WTC11 (cell line): ENCODE measurements at places on chromosomes 3 and 15.

DNA sequence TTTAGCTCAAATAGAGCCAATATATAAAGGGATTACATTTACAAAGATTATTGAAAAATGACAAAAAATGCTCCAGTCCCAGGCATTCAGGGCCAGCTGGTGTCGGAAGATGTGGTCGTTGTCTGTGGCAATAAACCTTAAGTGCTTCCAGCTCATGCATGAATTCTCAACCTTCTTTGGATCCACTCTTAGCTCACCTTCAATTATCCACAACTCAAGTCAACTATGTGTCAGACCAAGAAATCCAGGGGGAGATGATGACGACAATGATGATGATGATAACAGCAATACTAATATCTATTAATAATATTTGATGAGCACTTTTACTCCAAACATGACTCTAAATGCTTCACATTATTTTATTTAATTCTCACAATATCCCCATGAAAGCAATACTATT, 53.6 kb upstream of the PXYLP1 start:
- DNase-seq = no peak

DNA sequence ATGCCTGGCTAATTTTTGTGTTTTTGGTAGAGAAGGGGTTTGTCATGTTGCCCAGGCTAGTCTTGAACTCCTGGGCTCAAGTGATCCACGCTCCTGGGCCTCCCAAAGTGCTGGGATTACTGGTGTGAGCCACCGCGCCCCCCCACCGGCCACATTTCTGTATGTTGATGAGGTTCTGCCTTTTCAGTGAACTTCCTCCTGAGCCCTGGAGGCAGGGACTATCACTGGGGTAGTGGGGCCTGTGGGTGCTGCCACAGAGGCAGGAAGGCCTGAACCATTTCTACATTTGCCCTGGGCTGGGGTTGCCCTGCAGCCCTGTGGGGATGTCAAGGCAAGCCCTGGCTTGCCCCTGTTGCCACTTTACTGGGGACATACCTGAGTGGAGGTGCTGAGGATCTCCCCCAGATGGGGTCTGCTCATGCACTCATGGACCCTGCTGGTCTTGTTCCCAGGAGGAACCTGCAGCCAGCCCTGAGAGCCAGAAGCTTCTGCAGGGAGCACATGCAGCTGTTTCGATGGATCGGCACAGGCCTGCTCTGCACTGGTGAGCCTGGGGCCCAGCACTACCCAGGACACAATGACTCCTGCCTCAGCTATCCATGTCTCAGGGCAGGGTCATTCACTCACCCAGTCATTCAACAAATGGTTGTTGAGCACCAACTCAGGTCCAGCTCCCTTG, 5.7 kb downstream of the SLC28A1 start:
- DNase-seq = no peak

DNA sequence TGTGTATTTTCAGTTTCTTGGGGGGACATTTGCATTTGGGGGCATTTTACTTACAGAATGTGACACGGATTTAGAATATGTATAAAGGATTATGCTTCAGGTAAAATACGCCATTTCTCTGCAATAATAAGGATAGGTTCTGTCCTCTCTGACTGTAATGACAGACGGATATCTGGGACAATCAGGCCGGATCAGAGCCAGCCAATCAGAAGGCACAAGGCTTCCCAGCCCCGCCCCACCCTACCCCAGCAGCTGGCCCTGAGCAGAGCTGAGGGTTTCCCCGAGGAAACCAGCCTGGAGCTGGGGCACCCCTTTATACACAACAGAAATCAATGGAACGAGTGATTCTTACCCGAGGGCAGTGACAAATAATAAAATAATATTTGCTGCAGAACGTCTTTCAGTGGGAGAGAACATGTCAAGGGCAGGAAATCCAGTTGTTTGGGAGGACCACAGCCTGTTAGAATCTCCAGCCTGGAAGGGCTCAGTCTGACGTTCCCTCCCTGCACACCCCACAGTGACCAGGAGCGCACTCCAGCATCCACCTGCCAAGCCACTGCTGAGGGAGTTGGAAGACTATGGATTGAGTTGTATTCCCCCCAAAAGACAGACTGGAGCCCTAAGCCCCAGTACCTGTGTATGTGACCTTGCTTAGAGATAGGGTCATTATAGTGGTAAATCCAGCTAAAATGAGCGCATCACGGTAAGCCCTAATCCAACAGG, 30.3 kb upstream of the SEC13 start:
- DNase-seq = peak; percentile 36

DNA sequence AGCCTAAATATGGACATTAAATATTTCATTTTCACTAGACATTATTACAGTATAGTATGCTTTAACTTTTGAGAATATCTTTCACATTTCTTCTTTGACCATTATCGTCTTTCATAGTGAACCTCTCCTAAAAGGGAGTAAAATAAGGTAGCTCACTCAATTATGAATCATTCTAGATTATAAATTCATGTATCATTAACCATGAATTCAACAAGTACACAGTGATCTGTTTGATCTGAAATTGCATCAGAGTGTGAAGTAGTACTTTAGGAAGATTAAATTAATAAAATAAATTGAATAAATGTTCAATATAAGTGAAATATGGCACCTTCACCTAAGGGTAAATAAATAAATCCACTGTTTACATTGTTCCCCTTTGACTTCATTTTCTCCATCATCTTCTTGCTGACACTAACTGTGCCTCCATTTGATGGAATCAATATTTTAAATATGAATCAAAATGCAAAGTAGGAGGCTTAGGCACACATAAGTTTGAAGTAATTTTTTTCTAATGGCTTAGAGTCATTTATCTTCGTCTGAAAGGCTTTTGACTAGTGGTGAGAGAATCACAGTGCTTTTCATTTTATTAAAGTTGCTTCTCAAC, 174.1 kb upstream of the MDFIC2 start:
- DNase-seq = no peak

- no peak for DNase-seq
These were observed 203.3 kb upstream of the LMCD1 start for GRCh38 chr3:8298021-8298954.

GRCh38 chr3:111972891-111973290, 5.9 kb upstream of the ABHD10 start:
- no peak for DNase-seq

DNA sequence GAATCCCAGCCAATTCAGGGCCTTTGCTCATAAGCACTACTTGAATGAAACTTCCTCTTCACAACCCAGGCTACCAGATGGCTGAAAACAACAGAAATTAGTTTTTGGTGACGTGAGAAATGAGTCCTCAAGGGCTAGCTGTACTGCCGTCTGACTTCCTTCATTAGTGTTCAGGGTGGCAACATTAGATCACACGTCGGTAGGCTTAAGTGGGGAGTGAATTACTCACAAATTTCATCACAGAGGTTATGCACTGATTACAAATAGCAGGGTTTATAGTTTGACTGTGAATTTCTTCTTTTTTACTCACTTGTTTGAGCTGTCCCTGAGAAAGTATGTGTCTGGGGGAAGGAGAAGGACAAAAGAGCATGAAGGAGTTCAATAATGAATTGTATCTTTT, 397.2 kb downstream of the GAP43 start:
- DNase-seq = no peak

DNA sequence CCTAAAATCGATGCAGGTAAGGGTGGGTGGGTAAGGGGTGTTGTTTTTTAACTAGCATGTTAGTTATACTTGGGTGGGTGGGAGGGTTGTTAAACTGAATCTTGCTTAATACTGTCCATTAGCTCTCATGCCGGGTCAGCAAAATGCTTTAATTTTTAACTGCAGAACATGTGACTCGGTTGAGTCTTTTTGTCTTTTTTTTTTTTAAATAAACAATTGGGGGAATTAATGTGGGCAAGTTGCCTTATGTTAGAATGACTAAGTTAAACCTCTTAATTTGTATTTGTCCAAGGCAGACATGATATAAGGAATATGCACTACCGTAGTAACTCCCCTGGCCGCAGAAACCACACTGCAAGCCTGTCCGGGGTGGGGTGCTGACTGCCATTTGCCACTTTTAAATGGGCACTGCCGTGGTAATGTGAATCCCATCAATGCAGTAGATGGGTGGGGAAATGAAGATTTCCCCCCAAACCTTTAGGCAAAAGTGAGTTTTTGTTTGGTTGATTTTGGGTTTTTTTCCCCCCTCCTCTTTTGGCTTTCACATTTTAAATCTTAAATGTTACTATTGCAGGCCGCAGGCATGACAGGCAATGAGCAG, 54.3 kb upstream of the CCR4 start:
- DNase-seq = no peak

- no peak for DNase-seq
These were observed 99.4 kb downstream of the DHX36 start for GRCh38 chr3:154224866-154225265.

DNA sequence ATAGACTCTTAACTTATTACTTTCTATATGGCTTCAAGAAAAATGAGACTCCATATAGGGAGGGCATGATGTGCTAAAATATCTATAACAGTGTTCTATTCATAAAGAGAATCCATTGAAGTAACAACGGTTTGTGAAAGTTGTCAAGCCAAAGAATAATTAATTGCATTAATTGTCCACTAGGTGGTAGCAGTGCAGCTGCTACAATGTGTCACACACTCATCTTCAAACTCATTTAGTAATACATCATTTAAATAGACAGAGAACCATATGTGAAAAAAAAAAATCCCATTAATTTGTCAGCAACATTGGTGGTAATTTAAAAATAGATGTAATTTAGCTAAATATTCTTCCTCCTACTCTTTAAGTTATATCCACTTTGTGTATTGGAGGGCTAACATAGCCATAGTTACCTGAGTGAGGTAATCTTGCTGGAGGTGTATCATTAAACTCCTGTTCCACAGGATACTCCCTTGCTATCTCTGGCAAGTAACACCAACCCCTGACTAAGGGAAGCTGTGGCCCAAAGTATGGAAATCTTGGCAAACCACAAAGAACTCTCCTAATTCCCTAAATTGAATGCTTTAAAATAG, 3.7 kb upstream of the CPA3 start:
- no peak for DNase-seq

DNA sequence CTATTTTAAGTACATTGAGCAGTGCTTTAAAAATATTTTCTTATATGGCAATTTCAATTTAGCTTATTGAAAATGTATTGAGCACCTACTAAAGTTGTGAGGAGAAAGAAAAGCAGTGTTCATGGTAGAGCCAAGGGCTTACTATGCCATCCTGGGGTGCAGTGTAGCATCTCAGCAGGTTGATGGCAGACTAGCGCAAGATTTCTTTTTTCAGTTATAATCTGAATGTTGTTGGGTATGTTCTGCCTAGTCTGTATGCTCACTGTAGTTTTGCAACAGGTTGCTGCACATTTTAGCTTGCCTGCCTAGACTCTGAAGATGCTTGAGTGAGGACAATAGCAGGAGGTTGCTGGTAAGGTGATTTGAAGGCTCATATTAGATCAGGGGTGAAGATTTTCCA, 103.1 kb upstream of the UNC13C start:
- DNase-seq = no peak

DNA sequence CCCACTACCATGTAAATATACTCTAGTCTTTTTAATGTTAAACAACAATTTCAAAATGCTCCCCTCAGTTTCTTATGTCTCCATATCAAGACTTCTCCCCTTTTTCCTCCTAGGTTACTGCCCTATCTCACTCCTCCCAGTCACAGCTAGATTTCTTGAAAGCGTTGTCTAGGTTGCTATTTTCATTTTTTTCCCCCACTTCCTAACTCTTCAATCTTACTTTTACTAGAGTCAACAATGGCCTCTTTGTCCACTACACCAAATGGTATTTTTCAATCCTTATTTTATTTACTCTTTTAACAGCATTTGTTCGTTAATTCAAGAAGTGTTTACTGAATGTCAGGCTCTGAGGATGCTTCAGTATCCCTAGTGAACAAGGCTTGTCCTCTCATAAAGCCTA, 84.4 kb downstream of the VPS8 start:
- DNase-seq = no peak

- DNase-seq = no peak
These were observed 81.4 kb downstream of the FAM174B start for GRCh38 chr15:92574161-92574560.

GRCh38 chr3:37640636-37641375, 220.9 kb upstream of the CTDSPL start:
- DNase-seq = no peak

DNA sequence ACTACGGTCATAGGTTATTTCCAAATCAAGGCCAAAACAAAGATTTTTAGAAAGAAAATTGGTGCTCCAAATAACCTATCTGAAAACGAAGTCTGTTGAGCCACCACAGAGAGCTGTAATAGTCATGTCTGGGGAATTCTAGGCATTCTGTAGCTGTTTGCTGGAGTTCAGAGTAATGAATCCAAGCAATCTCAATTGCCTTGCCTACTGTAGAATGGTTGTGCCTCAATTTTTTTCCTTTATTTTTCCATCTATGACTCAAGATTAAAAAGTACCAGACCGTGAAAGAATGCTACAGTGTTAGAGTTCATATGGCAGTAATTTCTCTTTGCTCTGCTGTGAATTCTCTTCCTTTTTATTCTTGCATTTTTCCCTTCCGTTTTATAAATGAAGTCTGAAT, 1007.2 kb upstream of the ALCAM start:
- DNase-seq = no peak

GRCh38 chr3:73255609-73256029, 194.2 kb downstream of the EBLN2 start:
- DNase-seq = no peak

DNA sequence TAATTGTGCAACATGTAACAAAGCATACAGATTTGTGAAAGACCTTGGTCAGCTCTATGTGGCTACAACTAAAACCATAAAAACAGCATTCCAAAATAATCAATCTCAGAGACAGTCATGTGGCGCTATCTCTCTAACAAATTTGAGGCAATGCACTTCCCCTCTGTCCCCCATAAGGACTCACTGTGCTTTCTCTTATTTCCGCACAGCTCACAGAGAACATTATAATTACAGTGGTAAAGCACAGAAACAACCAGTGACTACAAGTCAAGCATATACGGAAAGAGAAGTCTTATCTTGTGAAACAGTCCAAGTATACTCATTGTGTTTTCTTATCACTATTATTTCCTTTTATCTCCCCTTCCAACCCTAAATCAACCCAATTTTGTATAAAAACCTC, 64.3 kb downstream of the RYK start:
- no peak for DNase-seq
